Osteocyte (in vitro differentiated cells): ENCODE measurements at places on chromosomes 3 and 15. TPM values are rescaled to one million over a fixed set of nuclear protein-coding genes. Genes with fewer than 3 reads are reported as not detected.

DNA sequence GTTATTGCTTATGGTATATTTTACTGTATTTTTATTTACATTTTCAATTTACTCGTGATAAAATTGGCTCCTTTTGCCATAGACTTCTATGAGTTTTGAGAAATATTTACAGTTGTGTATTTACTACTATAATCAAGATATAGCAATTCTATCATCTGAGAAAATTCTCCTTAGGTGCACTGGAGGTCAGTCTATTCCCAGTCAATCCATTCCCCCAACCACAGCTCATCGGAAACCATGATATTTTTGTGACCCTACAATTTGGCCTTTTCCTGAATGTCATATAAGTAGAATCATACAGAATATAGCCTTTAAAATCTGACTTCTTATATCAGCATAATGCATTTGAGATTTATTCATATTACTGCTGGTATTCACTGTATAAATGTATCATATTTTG is 114.7 kb upstream of the LRTM1 start:
- DNase-seq: no peak
- no peaks in the 10 kb centered on the region for H3K4me1 ChIP-seq
- peaks cover 11% of the 10 kb centered on the region for H3K27me3 ChIP-seq
- H3K27ac ChIP-seq: no peak overlapping the region
- H3K4me3 ChIP-seq: no peak overlapping the region

The IVD gene
- 60.4 and 62.0 TPM in 2 replicates for total RNA-seq

The CD86 gene
- total RNA-seq: not detected in 2 replicates

The C15orf61 gene
- 4.3 and 4.8 TPM in 2 replicates for total RNA-seq

- H3K27me3 ChIP-seq: peaks cover 35% of the 10 kb centered on the region
- no peak overlapping the region for H3K27ac ChIP-seq
- H3K4me3 ChIP-seq: no peak overlapping the region
- DNase-seq: no peak
Observed at GRCh38 chr15:98444138-98444537, 204.2 kb upstream of the IGF1R start.

The DENND4A gene
- total RNA-seq: 22.5 and 24.5 TPM in 2 replicates

GRCh38 chr3:188955919-188956318 is 215.9 kb upstream of the TPRG1 start:
- no peak overlapping the region for H3K4me3 ChIP-seq
- H3K4me1 ChIP-seq: peaks cover 21% of the 10 kb centered on the region
- DNase-seq: no peak
- H3K27me3 ChIP-seq: no peaks in the 10 kb centered on the region
- no peak overlapping the region for H3K27ac ChIP-seq

DNA sequence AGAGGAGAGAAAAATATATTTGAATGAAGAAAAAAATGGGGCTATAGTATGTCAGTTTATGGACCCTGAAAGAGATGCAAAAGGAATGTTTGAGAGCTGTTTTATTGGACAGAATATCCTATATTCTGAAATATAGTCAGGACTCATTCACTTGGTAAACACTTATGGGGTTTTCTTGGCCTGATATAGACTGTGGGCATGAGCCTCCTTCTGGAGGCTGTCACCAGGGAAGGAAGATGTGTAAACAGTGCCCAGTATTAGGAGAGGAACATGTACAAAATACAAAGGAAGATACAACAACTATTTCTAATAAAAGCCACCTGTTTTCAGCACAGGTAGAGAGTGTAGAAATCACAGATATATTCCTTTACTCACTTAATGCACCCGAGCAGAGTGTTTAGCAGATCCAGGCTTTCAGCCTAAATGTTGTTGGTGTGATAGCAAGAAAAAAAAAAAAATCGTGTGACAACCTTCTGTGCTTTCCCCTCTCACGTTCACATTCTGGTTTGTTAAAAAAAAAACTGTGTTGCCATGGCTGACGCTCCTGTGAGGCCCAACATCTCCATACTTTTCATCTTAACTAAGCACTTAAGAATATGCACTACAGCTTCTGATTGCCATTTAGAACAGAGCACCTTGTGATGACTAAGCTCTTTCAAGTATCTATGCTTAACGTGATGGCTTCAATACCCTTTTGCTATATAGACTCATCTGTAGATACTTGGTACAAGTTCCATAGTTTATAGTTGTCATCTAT is 134.1 kb downstream of the MBNL1 start:
- no peak overlapping the region for H3K4me3 ChIP-seq
- H3K36me3 ChIP-seq: no peaks in the 10 kb centered on the region

- H3K27me3 ChIP-seq: no peaks in the 10 kb centered on the region
- peaks cover 59% of the 10 kb centered on the region for H3K4me1 ChIP-seq
- no peaks in the 10 kb centered on the region for H3K36me3 ChIP-seq
- H3K4me3 ChIP-seq: no peak overlapping the region
- H3K27ac ChIP-seq: peak overlapping the region; percentile 95
- no peak for DNase-seq
Observed at GRCh38 chr3:112654492-112654891, 13.5 kb upstream of the CCDC80 start.

- H3K4me3 ChIP-seq: no peak overlapping the region
- no peaks in the 10 kb centered on the region for H3K36me3 ChIP-seq
- no peak overlapping the region for H3K27ac ChIP-seq
- no peaks in the 10 kb centered on the region for H3K27me3 ChIP-seq
Observed at GRCh38 chr3:52004163-52004787, 8.6 kb upstream of the RPL29 start.

The BMF gene
- 39.3 and 46.6 TPM in 2 replicates for total RNA-seq

GRCh38 chr3:76308541-76308940 is 523.2 kb upstream of the ZNF717 start:
- H3K4me1 ChIP-seq: peaks cover 17% of the 10 kb centered on the region
- H3K27ac ChIP-seq: no peak overlapping the region
- no peaks in the 10 kb centered on the region for H3K27me3 ChIP-seq
- DNase-seq: no peak

DNA sequence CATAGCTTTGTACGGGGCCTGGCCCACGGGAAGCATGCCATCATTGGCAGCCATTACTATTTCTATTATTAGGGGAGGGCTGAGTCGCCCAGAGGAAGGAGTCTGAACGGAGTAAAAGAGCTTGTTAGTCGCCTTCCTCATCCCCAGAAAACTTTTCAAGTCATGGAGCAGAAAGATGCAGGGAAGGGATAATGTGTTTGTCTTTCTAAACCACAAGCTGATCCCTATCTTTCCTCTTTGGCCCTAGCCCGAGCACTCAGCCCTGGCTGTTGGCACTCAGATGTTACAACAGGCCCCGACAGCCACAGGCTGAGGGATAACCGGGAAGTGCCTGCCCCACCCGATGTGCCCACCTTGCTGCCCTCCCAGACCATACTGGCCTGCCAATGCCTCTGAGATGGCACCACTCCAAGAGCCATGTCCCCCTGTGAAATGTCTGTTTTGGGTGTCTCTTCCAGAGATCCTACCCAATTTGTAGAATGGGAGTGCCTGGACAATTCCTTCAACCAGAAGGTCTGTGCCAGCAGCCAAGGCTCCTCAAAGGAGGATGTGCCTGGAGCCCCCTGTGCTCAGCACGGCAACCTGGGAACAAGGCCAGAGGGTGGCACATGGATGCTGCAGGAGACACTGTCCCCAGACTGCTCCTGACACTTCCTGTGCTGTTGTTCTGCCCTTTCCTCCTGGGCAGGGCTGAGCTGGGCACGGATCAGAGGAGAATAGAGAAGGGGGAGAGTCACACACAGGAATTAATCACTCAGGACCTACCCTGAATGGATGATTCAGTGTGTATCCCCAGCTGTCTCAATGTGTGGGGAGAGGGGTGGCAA is 10.8 kb downstream of the PAK6 start:
- H3K4me1 ChIP-seq: peaks cover 7% of the 10 kb centered on the region
- no peak overlapping the region for H3K27ac ChIP-seq
- peaks cover 15% of the 10 kb centered on the region for H3K27me3 ChIP-seq
- no peak for DNase-seq
- no peaks in the 10 kb centered on the region for H3K36me3 ChIP-seq

DNA sequence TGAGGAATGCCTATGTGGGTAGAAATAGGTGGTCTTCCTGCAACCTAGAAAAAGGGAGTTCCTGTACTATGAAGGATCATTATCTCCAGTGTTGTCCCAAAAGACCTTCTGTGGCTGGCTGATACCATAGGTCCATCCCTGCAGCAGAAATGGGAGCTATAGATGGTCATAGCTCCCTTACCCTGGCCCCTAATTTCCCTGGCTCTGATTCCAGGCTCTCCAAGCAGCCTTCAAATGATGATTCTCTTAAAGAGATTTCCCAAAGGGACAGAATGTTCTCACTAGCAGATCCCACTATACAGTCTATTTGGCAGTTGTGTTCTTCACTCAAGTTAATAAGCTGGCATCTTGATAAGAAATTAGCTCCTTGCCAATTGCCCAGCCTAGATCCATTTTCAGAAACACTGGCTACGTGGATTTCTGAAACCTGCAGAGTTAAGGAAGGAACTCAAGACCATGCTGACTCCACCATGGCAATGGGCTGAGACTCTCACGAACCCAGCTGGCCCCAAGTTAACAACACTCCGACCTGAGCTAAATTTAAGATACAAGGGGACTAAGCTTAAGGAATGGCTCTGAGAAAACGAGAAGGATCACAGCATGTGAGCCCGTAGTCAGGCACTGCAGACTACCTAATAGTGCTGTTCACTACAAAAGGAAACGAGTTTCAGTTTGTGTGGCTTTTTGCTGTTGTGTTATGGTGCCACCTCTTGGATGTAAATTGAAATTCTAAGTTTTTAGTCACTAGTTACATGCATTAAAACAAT is 11.4 kb downstream of the C15orf40 start:
- peak overlapping the region; percentile 69 for H3K4me3 ChIP-seq
- peaks cover 6% of the 10 kb centered on the region for H3K4me1 ChIP-seq
- DNase-seq: peak; percentile 44
- no peaks in the 10 kb centered on the region for H3K36me3 ChIP-seq
- H3K27ac ChIP-seq: no peak overlapping the region

GRCh38 chr3:152969557-152970300 is 134.8 kb downstream of the P2RY1 start:
- H3K4me3 ChIP-seq: no peak overlapping the region
- no peaks in the 10 kb centered on the region for H3K36me3 ChIP-seq

- peaks cover 29% of the 10 kb centered on the region for H3K36me3 ChIP-seq
- peaks cover 31% of the 10 kb centered on the region for H3K4me1 ChIP-seq
- no peaks in the 10 kb centered on the region for H3K27me3 ChIP-seq
- no peak for DNase-seq
- H3K27ac ChIP-seq: no peak overlapping the region
Observed at GRCh38 chr3:16355828-16356227, 90.8 kb downstream of the OXNAD1 start.

GRCh38 chr3:197378985-197379718 is 80.7 kb upstream of the DLG1 start:
- H3K27me3 ChIP-seq: no peaks in the 10 kb centered on the region
- DNase-seq: no peak
- H3K4me1 ChIP-seq: no peaks in the 10 kb centered on the region
- H3K4me3 ChIP-seq: no peak overlapping the region
- H3K36me3 ChIP-seq: no peaks in the 10 kb centered on the region

The CCDC191 gene
- 4.3 and 7.1 TPM in 2 replicates for total RNA-seq

The CADM2 gene
- total RNA-seq: 1.5 and 2.2 TPM in 2 replicates

GRCh38 chr3:47020311-47020710 is 40.8 kb downstream of the NBEAL2 start:
- no peaks in the 10 kb centered on the region for H3K27me3 ChIP-seq
- H3K4me3 ChIP-seq: no peak overlapping the region
- H3K27ac ChIP-seq: no peak overlapping the region
- peaks cover 23% of the 10 kb centered on the region for H3K36me3 ChIP-seq
- peaks cover 23% of the 10 kb centered on the region for H3K4me1 ChIP-seq

DNA sequence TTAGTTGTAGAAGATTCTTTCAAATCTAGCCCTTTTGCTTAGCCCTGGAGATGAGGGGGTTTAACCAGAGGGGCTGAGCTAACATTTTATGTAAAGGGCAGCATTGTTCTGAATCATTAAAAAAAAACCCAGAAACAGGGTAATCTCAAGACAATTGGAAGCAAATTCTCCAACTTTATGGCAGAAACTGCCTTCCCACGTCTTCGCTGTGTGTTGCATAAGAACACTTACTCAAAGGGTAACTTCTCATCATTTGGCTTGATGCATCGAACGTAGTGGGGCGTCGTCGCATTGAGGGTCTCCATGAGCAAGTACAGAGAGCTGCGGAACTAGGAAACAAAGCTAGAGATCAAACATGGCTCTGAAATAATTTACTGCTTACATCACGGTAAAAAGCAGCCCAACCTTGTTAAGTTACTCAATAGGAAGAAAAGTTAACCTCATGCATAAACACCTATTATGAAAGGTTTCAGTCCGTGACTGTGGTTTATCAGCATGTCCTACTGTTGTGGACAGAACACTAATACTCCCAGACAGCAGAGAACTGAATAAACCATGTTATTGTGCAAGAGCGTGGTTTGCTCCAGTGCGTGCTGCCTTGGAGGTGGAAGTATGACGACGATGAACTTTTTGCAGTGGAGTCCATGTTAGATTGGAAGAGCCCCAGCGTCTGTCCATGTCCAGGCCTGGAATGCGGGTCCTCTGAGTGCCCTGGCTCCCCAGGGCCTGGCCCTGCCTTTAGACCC is 48.7 kb downstream of the MYO5C start:
- no peak overlapping the region for H3K4me3 ChIP-seq
- DNase-seq: no peak
- peaks cover 4% of the 10 kb centered on the region for H3K36me3 ChIP-seq
- H3K4me1 ChIP-seq: peaks cover 7% of the 10 kb centered on the region

- H3K4me3 ChIP-seq: no peak overlapping the region
- peaks cover 43% of the 10 kb centered on the region for H3K4me1 ChIP-seq
- peak overlapping the region; percentile 69 for H3K27ac ChIP-seq
- H3K27me3 ChIP-seq: no peaks in the 10 kb centered on the region
- no peak for DNase-seq
Observed at GRCh38 chr3:188051801-188052168, 102.2 kb upstream of the LPP start.

DNA sequence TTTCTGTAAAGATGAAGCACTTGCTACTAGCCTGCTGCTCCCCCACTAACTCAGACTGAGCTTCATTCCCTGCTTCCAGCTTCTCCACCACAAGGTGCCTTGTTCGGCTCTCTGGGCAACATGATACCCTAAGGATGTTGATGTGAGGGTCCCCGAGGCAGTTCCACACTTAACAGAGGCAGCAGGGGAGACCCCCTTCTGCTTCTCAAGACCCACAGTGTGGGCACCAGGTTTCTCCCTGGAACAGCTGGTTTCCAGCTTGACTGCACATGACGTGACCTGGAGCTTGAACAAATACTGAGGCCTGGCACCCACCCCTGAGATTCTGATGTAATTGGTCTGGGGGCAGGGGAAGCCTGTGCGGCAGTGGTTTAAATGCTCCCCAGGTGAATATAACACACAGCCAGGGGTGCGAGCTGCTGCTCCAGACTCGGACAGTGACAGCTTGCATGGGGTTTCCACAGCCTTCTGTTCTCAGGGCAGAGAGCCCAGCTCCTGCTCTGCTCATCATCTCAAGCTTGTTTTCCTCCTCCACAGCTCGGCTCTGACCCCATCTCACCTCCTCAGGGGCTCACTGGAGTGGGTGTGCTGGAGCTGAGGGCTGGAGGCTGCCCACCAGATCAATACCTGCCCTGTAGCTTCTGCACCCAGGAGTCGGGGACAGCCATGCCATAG is 95.0 kb upstream of the HACD2 start:
- no peak for DNase-seq
- H3K4me3 ChIP-seq: no peak overlapping the region
- peaks cover 65% of the 10 kb centered on the region for H3K4me1 ChIP-seq
- no peaks in the 10 kb centered on the region for H3K27me3 ChIP-seq
- H3K27ac ChIP-seq: peak overlapping the region; percentile 58
